ENCODE measurements at places on chromosomes 5 and 9.

DNA sequence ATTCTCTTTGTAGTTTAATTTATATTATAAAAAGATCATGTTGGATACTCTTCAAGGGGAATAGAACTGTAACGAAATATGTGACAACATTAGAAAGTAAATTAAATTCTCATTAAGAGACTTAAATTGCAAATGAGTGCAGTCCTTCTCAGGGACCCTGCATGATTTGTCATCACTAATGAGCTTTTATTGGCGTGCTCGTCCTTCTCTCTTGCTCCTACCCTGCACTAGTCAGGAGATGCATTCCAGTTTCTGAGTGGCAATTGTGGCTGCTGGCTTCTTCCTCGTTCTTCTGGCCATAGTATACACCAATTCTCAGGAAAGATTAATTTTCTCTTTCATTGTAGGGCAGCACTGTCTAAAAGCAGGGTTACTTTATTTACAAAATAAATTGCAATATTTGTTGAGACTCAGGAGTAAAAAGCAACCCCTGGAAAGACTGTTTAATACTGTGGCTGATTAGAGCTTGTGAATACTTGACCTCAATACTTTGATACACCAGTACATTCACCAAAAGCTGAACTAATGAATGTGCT is 376.3 kb upstream of the CHD1 start:
- DNase-seq, result no peak

- no peak for DNase-seq
Observed at GRCh38 chr5:149820536-149821510, 90.7 kb downstream of the PPARGC1B start.

DNA sequence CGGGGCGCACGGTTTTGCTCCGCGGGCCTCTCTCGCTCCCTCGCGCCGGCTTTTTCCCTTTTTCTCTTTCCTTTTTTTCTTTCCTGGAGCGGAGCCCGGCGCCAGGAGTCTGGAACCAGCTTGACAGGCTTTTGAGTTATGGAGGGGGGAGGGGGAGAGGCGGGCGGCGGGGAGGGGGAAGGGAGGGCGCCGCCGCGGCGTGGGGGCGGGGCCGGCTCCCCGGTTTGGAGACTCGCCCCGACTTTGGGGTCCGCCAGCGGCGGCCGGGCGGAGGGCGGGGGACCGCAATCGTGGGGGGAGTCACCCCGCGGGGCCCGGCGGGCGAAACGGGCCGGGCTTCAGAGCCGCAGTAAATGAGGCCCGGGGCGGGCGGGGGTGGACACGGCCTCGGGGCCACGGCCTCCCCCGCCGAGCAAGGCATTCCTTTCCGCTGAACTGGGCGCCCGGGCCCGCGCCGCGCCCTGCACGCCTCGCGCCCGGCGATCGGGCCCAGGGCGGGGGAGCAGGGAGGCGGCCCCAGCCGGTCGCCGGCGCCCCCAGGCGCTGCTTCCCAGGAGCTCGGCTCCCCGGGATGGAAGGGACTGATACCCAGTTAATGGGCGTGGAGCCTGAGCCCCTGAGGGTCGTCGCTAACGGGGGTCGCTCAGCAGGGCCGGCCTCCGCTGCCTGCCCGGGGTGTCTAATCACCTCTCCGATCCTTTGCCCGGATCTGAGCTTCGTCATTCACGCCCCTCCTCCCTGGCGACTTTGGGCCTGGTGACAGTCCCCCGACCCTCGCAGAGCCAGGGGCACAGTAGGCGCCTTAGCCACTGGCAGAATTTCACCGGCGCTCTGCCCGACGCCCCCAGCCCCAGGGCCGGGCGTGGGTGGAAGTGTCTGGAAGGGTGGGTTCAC is 138.1 kb downstream of the C9orf50 start:
- no peak for DNase-seq

DNA sequence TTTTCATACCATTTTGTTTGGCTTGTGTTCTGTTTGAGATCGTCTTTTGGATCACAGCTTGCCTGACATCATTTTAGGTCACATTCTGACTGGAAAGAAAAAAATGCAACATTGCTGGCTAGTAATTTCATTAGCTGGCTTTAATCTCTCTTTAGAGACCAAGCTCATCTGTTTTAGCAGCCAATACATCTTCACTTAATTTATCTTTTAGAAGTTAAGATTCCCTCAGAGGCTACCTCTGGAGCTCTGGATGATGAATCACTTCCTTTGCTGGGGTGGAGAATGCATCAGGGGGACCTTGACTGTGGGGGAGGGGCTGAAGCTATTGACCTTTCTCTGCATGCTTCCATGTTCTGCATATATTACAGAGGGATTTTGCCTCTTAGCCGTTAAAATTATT is 181.5 kb upstream of the OTULINL start:
- DNase-seq, result no peak

GRCh38 chr5:98193921-98194760 is 579.3 kb upstream of the RGMB start:
- no peak for DNase-seq

DNA sequence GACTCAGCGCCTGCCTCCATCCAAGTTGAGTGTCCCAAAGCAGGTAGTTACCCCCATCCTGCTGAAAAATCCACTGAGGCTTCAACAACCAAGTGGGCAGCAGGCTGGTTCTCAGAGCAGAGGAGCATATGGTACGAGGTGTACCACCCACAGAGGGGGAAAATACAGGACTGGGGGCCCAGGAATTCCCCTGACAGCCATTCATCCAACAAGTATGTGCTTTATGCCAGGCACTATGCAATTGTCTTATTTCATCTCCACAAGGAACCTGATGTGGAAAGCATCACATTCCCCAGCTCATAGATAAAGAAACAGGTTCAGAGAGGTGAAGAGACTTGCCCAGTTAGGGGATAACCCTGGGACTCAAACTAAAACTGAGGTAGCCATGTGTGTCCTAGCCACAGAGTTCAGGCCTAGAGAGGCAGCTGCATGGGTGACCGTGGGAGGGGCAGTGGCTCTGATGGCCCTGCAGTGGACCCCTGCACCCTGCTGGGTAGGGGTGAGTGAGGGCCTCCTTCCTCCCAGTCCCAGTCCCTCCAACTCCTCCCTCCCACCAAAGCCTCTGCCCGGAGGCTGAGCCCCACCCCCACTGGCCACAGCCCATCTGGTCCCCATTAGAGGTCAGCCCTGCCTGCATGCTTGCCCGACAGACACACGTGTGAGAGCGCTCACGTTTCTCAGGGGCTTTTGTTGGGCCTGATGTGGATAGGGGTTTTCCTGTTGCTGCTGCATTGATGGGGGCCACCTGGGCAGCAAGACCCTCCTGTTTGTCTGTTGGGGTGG is 11.5 kb downstream of the PDLIM4 start:
- DNase-seq, result no peak

GRCh38 chr9:135343837-135344522 is 135.6 kb upstream of the PPP1R26 start:
- peak; percentile 73 for DNase-seq

DNA sequence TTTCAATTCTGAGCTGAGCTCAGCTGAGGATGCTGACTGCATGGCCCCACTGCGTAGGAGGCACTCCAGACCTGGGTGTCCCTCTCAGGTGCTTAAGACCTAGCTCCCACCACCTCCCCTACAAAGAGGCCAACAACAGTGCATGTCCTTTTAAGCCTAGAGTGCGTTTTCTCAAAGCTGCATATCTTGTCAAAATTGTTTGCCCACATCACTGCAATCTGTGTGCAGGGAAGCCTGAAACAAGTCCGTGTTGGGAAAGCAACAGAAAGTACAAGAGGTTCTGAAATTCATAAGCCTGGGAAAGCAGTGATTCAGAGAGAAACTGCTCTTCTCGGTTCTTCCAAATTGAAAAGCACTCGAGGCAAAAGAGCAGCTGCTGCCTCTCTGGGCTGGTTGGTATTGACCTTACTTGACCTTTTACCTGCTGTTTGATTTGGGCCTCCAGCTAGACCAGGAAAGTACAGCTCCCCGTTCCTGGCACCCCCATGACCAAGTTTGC is 238.4 kb downstream of the NR2F1-AS1 start:
- no peak for DNase-seq

DNA sequence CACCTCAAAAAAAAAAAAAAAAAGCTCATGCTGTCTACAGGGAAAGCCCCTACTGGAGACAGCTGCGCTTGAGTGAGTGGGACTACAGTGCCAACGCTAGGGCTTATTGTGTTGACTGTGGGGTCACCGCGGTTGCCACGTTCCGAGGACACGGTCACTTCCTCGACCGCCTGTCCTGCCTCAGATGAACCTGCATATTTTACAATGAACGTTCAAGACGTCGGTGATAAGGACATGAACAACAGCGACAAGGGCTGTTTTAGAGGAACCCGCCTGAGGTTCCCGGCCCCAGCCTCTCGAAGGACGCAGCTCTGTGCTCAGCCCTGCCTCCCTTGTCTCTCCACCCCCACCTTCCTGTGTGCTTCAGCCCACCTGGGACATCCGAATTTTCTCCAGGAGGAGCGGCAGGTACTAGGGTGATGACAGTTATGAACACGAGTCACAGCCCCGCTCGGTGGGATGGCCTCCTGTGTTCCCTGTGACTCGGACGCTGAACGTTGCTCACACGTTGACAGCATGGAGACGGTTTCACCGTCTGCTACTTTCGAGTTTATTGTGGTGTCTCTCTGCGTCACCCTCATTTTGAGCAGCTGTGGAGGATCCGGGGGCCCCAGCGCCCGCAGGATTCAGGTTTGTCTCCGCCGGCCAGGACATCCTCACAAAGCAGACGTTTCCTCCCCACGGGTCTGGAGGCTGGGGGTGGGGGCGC is 11.3 kb upstream of the DIPK1B start:
- no peak for DNase-seq

GRCh38 chr9:17630531-17630949 is 51.7 kb downstream of the SH3GL2 start:
- no peak for DNase-seq

- DNase-seq, result no peak
Observed at GRCh38 chr9:87614397-87614796, 111.5 kb upstream of the CTSL start.

DNA sequence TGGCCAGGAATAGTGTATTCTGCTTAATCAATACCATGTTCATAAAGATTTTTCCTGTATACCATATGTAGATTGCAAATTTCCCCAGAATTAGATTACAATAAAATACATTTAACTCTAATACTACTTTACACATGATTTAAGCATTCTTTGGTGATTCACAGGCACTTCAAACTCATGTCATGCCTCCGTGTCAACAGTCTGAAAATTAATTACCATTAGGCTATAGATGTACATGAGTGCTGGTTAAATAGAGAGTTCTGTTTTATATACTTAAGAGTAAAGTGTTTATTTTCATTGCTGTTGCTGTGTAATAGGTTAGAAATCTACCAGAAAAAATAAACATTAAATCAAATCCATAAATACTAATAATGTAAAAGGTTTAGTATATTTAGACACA is 159.8 kb downstream of the ZSWIM6 start:
- no peak for DNase-seq

- no peak for DNase-seq
Observed at GRCh38 chr9:75491533-75491932, 398.9 kb upstream of the PCSK5 start.

DNA sequence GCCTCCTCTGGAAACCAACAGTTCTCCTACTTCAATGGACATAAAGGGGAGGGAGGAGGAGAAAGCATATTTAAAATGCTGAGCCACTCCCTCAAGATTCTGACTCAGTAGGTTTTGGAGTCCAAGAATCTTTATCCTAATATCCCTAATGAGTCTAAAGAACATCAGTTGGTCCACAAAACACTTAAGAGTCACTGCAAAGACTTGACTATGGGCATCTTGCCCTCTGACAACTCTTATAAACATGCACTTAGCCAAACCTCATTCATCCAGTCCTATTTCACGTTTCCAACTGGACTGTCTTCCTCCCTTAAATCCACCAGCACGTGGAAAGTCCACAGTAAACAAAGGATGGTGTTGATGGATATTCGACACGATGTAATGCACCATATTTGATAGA is 172.5 kb downstream of the FAM114A2 start:
- no peak for DNase-seq

DNA sequence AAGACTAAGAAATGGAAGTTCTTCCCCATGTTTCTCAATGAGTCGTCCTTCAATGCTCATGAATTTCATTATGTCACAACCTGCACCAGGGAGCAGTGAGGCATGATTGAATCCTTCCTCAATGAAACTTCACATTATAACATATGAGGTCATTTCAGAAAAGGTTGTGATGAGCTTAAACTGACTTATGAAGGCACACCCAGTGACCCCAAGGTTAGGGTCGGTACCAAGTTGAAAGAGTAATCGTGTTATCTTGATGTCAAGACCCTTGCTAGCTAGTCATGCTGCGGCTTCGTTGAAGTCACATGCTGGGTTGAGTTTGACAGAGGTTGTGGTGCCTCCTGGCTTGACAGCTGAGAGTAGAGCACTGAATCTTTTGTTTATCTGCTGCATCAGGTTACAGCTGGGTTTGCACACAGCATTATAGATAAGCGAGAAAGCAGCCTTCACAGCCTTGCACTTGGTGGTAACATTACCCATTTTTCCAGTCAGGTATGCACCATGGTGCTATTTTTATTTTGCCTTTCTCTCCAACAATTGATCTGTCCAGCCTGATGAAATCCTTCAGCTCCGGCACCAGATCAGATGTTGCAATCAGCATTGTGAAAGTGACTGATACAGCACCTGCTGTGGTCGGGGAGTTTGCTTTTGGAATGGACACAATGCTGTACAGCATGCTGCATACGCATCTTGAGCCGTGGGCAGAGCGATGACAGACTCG is 133.2 kb downstream of the ERCC6L2 start:
- no peak for DNase-seq

DNA sequence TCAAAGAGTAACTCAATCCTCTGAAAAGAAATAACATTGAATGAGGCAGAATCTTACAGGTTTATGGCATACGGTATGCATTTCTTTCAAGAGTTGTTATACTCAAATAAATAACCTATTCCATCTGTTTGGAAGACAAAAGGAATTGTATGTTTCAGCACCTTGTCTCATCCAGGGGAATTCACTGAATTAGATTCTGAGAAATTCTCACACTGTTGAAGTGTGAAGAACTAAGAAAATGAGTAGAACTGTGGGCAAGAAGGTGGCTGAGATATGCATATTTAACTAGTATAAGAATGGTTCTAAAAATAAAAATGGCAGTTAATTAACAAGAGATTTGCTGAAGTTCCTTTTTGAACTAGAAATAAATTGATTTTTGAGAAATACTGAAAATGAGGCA is 279.3 kb upstream of the DAP start:
- DNase-seq, result no peak

- DNase-seq, result no peak
Observed at GRCh38 chr9:36091026-36091953, 45.2 kb upstream of the GLIPR2 start.

- DNase-seq, result no peak
Observed at GRCh38 chr5:59390989-59391388, 502.5 kb downstream of the PDE4D start.

DNA sequence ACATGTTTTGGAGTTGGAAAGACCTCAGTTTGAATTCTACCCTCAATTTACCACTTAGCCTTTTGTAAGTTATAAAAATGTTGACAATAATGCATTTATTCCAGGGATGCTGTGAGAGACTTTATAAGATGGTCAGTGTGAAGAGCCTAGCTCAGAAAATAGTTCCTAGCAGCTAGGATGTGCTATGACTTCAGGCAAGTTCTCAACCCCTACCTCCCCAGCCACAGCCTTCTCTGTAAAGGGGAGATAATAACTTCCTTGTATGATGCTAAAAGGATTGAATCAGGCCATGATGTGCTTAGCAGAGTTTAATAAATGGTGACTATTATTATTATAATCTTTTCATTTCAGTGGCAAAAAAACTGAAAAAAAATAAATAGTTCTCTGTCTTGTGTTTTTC is 77.6 kb downstream of the ALDH1A1 start:
- no peak for DNase-seq

All from D721Med (cell line).